ENCODE measurements at places on chromosomes 7 and 10.

- peak; percentile 29 for DNase-seq
These were observed 751 bp upstream of the GTPBP10 start for GRCh38 chr7:90345595-90346335.

GRCh38 chr7:43648473-43649406 is 65.8 kb downstream of the STK17A start:
- peak; percentile 96 for DNase-seq

- peak; percentile 92 for DNase-seq
These were observed 127.2 kb upstream of the PODXL start for GRCh38 chr7:131683536-131684125.

GRCh38 chr7:13031468-13031867 is 344.0 kb downstream of the ARL4A start:
- DNase-seq: no peak

DNA sequence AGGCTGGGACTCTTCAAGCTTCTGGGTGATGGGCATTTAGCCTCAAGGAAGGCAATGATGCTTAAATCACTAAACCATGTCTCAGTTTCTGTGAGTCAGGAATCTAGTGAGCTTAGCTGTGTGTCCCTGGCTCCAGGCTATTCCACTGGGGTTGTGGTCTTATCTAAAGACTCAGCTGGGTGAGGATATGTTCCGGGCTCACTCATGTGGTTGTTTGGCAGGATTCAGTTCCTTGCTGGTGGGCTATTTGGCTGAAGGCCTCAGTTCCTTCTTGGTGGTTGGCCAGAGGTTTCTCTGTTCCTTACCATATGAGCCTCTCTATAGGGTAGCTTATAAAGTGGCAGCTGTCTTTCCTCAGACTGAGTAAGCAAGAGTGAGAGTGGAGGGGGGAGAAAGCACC is 12.0 kb downstream of the EVX1 start:
- DNase-seq: no peak

GRCh38 chr10:52879091-52879807 is 106.7 kb upstream of the MBL2 start:
- no peak for DNase-seq

DNA sequence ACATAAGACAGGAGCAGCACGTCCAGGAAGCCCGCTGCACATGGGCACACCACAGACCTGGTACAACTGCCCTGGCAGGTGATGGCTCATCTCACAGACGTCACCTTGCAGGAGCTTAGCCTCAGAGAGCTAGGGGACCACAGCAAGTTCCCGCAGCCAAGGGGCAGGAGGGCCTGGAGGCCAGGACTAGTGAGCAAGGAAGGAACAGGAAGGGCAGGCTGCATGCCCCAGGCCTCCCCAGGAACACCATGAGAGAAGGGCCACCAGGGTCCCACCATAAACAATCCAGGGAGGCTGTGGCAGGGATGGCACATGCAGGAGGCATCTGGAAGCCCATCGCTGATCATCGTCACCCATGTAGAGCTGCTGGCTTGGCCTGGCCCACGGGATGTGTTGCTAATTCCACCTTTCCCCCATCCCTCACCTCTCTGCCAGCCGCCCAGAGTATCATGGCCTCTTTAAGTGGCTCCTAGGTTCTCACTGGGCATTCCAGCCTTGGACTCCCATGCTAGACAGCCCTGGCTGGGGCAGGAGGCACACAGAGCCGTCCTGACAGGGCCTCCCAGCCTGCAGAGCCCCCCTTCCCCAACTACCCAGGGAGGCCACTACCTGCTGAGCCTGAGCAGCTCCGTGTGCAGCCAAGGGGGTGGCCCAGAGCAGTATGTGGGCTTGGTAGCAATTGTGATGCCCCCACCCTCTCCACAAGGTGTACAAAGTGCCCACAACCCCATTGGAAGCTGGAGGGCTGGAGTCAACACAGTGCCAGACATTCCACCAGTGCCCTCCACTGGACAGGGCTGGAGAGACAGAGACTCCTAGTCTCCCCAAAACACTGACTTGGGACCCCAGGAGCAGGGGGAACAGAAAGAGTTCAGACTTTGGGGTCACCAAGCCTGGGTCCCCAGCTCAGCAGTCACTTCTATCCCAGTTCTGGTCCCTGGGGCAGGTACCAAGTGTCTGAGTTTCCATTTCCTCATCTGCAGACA is 35.5 kb downstream of the GRID1 start:
- no peak for DNase-seq

- DNase-seq: peak; percentile 41
These were observed 6.9 kb upstream of the VGF start for GRCh38 chr7:101172005-101172853.

DNA sequence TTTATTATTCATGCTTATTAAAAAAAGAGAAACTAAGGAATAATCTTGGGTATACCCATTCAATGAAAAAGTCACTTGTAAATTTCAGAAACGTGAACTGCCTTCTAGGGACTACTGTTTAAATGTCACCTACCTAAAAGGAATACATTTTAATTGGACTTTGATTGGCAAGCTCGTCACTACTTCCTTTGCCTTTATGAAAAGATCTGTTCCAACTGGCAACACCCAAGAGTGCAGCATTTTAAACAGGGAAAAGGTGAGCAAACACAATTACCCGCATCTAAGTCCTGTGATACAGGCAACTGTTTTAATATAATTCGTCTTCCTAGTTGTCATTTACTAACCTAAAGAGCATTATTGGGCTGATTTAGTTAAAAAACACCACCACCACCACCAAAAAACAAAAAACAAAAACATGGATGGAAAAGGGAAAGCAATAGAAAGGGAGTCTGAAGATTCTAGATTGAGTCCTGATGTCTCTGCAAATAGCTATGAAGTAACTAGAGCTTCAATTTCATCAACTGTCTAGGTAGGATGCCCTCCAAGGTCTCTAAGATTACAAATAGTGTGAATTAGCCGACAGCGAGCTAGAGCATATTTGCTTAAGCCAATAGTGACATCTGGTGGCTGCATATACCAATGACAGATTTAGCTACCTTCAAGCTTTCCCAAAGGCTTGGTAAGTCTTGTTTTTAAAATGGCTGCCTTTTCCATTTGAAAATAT is 33.8 kb upstream of the ICA1 start:
- peak; percentile 83 for DNase-seq

- DNase-seq: peak; percentile 24
These were observed 36.7 kb upstream of the PRPS1L1 start for GRCh38 chr7:18064242-18064838.

DNA sequence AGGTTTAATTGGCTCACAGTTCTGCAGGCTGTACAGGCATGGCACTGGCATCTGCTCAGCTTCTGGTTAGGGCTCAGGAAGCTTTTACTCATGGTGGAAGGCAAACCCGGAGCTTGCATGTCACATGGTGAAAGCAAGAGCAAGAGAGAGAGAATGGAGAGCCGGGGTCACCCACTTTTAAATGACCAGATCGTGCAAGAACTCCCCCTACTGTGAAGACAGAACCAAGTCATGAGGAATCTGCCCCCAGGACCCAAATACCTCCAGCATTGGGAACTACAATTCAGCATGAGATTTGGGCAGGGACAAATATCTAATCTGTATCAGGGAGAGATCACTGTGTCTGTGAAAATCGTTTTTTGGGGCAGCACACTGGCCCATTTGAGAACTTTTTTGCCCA is 110.0 kb upstream of the MYO3A start:
- DNase-seq: no peak

- no peak for DNase-seq
These were observed 116.4 kb upstream of the FAM133B start for GRCh38 chr7:92706563-92706962.

- no peak for DNase-seq
These were observed 69.6 kb downstream of the PARP12 start for GRCh38 chr7:139993169-139993568.

DNA sequence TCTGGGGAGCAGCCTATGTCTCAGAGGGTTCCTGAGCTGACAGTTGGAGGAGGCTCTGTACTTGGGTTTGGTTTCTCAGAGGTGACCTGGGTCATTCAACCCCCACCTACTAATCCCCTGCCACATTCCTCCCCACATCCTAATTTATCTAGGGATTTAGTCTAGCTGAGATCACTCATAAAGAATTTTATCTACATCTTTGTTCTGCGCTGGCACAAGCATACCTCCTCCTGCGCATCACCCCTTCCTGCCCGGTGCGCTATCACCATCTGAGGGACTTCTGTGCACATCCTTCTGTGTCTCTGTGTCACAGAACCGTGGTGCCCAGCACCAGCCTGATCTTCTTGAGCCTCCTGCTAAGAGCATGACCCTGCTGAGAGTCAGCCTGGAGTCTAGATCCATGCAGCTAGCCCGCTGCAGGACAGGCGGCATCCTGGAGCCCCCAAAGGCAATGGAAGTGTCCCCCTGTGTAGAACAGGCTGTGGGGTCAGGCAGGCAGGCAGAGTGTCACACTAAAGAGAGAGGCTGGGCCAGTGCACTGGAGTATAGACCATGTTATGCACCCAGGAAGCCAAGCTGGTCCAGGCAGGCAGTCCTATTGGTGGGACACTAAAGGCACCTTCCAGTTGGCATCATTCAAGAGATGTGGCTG is 63.6 kb downstream of the ARHGAP22 start:
- DNase-seq: no peak

DNA sequence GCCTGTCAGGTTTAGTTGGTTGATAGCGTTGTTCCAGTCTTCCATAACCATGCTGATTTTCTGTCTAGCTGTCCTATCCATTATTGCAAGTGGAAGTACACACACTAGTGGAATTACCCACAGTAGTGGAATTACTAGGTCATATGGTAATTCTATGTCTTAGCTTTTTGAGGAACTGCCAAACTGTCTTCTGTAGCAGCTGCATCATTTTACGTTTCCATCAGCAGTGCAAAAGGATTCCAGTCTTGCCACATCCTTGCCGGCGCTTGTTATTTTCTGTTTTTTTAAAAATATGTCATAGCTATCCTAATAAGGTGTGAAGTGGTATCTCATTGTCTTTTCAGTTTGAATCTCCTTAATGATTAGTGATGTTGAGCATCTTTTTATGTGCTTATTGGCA is 17.2 kb upstream of the RHBDD2 start:
- DNase-seq: no peak

GRCh38 chr10:130994191-130994590 is 317.3 kb downstream of the TCERG1L start:
- no peak for DNase-seq

DNA sequence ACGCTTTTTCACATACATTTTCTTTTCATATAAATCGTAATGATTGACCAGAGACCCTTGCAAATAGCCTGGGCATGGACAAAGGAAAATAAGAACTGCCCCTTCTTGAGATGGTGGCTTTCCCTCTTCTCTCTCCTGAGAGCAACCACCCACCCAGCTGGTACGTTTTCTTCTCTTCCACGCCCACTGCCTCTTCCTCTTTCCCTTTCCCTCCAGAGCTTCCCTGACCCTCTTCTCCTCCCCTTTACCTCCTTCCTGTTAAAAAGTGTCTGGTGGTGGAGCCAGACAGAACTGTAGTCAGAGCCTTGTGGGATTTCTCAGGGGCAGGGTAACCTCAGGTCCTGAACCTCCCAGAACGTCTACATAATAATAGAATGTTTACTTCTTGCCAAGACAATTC is 23.2 kb downstream of the GPR141 start:
- DNase-seq: no peak

- DNase-seq: no peak
These were observed 301.5 kb upstream of the CACNA2D1 start for GRCh38 chr7:82745117-82745516.

- DNase-seq: no peak
These were observed 5.2 kb downstream of the CLIP2 start for GRCh38 chr7:74294191-74294998.

GRCh38 chr10:14554091-14554490 is 220.6 kb downstream of the FAM107B start:
- no peak for DNase-seq

- peak; percentile 95 for DNase-seq
These were observed 13.6 kb downstream of the ANXA11 start for GRCh38 chr10:80191589-80192270.

DNA sequence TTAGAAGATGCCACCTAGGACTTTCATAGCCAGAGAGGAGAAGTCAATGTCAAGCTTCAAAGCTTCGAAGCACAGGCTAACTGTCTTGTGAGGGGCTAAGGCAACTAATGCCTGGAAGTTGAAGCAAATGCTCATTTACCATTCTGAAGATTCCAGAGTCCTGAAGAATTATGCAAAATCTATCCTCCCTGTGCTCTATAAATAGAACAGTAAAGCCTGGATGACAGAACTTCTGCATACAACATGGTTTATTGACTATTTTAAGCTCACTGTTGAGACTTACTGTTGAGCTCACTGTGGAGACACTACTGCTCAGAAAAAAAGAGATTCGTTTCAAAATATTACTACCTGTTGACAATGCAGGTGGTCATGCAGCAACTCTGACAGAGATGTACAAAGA is 28.6 kb downstream of the TNS3 start:
- no peak for DNase-seq

- no peak for DNase-seq
These were observed 17.3 kb upstream of the ADARB2 start for GRCh38 chr10:1754506-1755153.

DNA sequence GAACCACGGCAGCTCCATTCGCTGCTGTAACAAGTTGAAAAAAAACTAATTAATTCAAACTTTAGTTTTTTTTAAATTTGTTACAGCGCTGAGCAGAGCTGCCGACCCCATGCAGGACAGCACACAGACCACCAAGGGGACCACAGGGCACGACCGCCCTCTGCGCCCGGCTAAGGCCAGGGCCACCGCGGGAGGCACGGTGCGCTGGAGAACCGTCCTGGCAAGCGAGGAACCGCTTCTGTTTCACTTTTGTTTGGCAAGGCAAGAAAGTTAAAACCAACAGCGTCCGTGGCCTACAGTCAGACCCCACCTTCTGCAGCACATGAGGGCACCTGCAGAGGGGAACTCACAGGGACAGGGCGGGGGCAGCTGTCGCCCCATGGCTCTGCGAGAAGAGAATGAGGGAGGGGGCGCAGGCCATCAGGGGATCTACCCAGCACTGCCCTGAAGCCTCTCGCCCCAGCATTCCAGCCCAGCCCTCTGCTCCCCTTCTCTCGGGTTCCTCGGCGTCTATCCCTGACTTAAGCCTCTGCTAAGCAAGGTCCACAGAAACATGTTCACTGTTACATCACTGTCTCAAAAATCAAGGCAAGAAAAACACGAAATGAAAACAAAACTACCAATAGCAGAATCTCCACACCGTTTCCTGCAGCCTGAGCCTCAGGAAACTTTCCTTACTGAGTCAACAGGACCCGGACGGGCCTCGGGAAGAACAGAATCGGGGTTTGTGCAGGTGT is 204.4 kb downstream of the DIP2C start:
- DNase-seq: peak; percentile 80

- no peak for DNase-seq
These were observed 99.4 kb downstream of the CTBP2 start for GRCh38 chr10:125060826-125061556.

DNA sequence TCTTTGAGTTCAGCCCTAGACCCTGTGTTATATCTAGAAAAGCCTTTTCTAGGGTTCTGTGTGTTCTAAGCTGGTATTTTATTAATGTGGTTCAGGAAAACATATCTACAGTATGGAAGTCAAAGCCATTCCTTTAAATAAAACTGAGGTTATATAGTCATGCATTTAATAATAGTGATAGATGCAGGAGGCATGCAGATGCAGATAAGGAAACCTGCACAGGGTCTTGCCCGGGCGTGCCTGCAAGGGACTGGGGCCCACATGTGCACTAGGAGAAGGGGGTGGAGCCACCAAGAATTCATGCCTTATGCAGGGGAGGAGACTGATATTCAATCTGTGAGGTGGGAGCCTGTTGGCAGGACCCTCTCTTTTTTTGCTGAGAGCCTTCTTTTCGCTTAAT is 171.5 kb downstream of the PRPF18 start:
- no peak for DNase-seq

Data from MM.1S (cell line).